ENCODE measurements at places on chromosomes 2 and 18.

DNA sequence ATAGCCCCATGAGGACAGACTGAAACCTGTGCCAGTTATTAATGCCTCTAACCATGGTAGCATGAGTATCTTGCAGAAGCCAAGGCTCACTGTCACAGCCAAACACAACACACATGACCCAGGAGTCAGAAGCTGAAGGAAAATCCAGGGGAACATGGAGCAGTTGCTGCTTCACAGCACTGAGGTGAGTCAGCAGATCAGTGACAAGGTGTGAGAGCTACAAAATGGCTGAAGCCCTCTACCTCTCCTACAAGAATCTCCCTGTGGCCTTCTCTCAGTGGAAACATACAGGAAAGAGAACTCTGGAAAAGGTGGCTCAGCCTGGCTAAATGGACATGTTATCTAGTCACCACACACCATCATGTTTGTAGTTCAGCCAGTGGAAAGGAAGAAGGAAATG, 93.5 kb downstream of the NAB1 start:
- no peak for DNase-seq

DNA sequence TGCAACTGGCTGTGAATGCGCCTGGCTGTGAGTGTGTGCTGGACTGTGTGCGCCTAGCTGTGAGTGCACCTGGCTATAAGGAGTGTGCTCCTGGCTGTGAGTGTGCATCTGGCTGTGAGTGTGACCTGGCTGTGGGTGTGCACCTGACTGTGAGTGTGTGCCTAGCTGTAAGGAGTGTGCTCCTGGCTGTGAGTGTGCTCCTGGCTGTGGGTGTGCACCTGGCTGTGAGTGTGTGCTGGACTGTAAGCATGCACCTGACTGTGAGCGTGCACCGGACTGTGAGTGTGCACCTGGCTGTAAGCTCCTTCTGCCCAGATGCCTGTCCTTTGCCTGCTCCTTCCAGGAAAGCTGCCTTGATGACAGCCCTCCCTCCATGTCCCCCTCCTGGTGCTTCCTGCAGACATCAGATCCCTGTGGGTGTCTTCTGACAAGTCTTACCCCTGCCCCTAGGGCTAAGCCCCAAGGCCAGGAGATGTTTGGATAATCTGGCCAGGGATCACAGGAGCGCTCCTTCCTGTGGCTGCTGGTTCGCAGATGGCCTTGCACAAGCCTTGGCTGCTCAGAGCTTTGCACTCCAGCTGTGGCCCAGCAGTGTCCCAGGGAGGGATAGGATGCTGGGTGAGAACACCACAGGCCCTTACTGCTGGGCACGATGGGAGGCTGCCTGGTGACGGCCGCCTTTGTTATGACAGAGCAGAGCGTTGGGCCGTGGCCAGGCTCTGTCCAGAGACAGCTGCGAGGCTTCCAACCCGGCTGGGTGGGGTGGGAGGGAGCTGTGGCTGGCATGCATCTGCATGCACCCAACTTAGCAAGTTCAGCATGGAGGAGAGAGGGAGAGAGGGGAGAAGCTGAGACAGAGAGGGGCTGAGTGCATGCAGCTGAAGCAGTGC, 89.9 kb downstream of the GLI2 start:
- no peak for DNase-seq

- no peak for DNase-seq
Measured at GRCh38 chr18:60339018-60339417, 33.6 kb downstream of the MC4R start.

DNA sequence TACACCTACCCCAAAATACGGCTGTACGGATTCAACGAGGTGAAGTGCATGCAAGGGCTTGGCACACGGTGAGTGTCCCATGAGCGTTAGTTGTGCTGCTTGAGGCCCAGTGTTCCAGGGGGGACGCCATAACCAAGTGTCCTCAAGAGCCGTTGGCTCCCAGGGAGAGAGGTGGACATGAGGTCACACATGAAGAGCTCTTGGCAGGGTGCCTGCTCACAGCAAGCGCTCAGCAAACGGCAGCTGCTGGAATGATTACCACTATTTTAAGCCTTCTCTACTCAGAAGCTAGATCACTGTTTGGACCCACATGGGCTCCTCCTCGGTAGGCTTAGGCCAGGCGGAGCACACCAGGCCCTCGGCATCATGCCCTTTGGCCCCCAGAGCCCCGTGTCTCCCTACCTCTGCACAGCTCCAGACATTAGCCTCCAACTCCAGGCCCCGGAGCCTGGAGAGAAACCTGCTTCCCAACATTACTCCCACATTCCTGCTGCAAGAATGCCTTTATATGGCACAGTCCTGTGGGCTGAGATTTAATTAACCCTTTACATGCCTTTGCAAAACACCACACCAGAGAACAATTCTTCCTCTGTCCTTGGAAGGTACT, 68.4 kb upstream of the PPP1CB start:
- no peak for DNase-seq

GRCh38 chr2:19759880-19760279, 141.9 kb downstream of the TTC32 start:
- DNase-seq = no peak

GRCh38 chr2:1898461-1899395, 154.4 kb upstream of the PXDN start:
- no peak for DNase-seq

- DNase-seq = no peak
Measured at GRCh38 chr2:136362676-136363390, 244.9 kb upstream of the CXCR4 start.

- no peak for DNase-seq
Measured at GRCh38 chr2:9473308-9473984, 905 bp upstream of the IAH1 start.

- DNase-seq = no peak
Measured at GRCh38 chr2:223724861-223725260, 112.5 kb downstream of the AP1S3 start.

GRCh38 chr2:193824474-193824873, 1629.7 kb upstream of the TMEFF2 start:
- DNase-seq = no peak

All from neural crest cell (in vitro differentiated cells).